GOT3 (cell line): ENCODE measurements at places on chromosomes 7 and 10.

GRCh38 chr7:32616625-32617024 lies 121.3 kb downstream of the AVL9 start:
- no peak for DNase-seq

DNA sequence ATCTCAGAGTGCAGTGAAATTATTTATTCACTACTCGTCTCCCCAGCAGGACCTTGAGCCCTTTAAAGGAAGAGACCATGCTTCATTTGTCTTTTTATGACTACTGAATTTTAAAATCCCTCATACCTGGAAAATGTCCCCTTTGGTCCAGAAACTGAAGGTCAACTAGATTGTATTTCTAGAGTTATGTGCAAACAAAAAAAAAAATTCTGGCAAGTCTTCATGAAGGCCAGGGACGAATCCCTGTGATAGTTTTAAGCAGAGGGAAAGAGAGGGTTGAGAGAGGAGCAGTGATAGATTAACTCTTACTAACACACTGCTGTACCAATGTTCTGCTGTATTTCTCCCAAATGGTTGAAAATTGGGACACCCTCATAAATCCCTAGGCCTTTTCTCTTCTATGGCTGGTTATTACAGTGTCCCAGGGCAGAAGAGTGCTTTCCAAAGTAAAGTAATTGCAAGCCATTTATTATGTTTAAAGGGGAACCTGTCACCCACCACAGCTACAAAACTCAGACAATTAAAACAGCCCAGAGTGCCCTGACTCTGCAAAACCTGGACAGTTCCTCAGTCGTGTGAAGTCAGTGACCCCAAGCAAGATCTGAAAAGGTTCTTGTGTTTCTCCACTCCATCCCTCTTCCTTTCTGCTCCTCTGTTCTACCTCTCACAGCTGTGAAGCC lies 182.8 kb upstream of the AOAH start:
- DNase-seq, result no peak

DNA sequence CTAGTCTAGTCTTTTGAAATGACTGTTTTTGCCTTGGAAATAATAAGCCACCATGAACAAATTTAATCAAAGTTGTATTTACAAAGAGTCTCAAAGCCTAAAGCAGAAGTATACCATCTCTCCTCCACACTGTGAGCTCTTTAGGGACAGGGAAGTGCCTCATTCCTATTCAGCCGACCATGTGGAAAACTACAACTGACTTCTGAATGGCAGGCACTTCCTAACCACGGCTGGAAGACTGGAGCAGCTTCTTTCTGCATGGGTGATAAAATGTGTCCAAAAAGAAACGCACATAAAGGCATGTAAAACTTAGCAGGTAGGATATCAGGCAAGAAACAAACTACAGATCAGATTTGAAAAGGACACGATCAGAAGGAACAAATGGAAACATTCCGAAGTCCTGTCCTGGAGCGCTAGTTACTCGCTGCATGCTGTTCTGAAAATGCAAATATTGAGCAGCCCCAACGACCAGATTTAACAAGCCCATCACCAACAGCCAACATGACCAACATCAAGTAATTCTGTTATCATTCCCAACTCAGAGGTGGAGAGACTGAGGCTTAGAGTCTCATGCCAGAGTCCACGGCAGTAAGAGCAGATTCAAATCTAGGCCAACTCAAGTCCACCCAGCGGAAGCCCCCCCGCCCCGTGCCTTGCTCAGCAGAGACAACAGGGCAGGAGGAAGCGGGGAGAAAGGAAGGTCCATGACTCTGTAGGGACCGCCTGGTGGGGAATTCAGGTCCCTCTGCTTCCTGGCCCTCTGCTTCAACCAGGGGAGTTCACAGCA lies 26.5 kb downstream of the CTBP2 start:
- DNase-seq, result no peak

DNA sequence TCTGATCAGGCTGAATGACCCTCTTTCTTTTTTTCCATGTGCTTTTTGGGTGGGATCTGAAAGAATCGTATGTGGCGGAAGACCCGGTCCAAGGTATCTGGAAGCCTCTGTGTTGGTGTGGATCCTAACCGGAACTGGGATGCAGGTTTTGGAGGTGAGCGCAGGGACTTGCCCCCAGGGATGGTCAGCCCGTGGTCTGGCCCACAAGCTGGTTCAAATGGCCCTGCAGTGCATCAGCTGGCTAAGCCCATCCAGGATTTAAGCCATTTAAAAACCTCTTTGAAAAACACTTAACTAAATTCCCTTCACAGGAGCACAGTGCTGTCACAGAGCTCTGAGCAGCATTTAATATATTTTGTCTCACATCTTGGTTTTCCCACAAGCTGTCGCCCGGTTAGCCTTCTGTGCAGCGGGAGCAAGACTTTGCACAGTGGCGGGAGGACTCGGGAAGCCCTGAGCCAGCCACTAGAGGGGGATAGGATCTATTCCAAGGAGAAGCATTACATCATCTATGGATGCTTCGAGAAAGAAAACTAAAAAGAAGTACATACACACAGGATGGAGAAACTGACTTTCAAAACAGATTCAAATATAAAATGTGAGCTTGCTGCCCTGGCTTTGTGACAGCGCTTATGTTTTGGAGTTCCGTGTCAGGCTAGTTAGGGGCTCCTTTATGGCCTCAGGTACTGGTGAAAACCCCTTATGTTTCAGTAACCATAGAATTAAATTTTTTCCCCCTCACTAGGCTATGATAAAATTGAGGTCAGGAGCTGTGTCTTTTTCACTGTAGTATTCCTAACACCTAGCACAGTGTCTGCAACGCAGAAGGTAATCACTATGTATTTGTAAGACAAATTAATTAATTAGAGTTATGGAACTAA lies 11.3 kb downstream of the CPA2 start:
- DNase-seq, result no peak

DNA sequence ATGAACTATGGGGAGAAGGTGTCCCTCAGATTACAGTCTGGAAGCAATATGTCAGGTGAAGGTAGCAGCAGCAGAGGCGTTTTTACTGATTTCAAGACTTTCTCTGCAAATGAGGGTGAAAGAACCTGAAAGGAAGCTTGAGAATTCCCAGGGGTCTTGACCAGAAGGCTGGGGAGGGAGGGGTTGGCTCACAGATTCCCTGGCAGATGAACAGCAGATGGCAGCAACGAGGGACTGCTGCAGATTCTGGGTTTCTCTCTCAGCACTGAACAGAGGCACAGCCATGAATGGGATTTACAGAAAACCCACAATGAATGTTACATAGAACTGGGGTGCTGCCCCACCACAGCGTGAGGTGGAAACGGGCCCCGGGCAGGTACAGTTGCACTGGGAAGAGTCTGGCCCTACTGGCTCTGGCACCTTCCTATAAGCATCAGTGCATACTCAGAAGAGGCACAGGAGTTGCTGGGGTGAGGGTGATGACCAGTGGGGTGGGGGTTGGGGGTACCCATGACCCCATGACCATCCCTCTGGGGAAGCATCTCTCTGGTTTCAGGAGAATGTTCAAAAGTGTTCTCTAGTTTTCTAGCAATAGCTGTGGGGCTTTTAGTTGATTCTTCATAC lies 317.8 kb downstream of the SH2D4B start:
- no peak for DNase-seq

GRCh38 chr10:71708897-71709882 lies 10.4 kb downstream of the C10orf105 start:
- DNase-seq, result no peak

GRCh38 chr10:104329735-104330134 lies 8.5 kb downstream of the ITPRIP start:
- DNase-seq, result peak; percentile 74

GRCh38 chr7:141990011-141990725 lies 5.5 kb upstream of the MGAM start:
- DNase-seq, result no peak
